T-helper 17 cell (primary cell): ENCODE measurements at places on chromosomes 13 and 19.

DNA sequence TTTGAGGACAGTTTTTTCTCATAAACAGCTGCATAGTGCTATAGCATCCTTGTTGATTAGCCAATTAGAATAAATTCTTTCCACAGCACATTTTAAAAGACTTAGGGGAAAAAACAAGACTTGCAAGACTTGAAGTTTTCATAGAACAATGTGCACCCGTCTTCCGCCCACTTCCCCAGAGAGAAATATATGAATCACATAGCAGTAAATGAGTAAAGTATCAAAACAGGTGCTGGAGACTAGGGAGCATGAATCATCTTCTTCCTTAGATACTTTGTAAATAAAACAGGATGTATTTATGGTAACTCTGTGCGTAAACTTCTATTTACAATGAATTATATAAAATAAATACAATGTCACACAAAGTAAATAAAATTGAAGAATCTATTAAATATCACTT is 75.1 kb downstream of the COL4A2 start:
- DNase-seq: no peak

DNA sequence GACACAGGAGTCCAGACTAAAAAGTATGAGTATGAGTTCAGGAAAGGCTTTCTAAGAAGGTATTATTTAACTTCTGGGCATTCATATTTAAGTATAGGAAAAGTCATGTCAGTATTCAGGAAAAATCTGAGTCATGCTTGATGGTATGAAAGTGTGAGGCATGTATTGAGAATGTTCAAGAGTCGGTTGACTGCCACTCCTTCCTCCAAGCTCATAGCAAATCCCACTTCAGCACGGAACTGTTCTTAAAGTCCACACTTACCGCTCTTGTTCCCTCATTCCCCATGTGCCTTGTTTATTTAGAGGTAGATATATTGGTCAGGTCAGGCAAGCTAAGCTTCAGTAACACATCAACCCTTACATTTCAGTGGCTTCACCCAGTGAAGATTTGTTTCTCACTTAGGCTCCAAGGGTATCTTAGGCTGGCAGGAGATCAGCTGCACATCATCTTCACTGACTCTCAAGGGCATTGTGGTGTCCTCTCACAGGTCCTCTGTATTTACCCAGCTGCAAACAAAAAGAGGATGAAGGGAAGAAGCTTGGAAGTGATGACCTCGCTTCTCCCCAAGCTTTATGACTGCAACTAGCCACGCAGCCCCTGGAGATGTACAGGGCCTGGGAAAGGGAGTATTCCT is 1189.2 kb downstream of the EFNB2 start:
- DNase-seq: no peak

DNA sequence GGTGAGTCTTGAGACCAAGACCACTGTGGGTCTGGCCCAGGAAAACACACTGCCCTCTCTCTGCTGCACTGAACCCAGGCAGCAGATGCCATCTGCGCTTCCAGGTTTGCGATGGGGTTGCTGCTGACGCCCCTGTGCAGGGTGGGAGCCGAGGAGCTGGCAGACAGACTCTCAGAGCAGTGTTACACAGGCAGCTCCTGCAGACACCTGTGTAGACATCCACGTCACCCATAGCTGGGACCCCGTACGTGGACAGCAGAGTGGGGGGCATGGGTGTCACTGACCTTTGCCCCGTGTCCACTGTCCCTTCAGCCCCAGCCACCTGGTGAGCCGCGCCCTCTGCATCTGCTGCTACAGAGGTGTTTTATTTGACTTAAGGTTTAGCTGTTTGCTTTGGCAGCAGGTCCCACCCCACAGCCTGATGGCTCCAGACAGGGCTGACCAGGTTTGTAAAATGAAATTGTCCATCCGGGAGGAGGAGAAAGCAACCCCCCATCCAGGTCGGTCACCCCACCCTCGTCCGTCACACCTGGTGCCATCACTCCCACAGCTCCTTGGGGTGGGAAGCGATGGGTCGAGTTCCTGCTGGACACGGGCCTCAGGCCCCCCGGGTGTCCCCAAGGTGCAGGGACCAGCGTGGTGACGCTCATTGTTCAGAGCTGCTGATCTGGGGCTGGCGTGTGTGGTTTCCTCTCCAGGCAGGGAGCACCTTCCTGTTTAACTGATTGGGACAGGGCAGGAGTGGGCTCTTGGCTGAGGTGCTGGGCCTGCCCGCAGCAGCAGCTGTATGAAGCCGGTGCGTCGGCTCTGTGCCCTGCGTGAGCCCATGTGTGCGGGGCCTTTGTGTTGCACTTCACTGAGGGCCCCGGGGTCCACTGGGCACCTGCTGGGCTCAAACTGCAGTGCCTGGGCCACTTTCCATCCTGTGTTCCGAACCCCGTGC is 28.4 kb downstream of the MCF2L start:
- no peak for DNase-seq

DNA sequence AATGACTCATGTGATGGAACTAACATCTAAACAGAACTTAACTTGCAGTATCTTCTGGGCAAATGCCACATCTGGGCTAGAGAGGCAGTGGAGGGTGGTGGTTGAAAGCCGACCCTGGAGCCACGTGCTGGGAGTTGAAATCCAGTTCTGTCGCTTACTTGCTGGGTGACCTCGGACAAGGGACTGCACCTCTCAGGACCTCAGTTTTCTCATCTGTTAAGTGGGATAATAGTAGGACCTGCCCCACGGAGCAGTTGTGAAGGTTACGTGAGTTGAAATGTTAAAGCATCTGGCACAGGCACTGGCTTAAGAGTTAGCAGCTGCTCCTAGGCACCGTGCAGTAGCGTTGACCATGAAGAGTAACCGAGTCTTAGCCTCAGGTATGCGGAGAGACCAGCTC is 76.1 kb downstream of the SIPA1L3 start:
- no peak for DNase-seq

DNA sequence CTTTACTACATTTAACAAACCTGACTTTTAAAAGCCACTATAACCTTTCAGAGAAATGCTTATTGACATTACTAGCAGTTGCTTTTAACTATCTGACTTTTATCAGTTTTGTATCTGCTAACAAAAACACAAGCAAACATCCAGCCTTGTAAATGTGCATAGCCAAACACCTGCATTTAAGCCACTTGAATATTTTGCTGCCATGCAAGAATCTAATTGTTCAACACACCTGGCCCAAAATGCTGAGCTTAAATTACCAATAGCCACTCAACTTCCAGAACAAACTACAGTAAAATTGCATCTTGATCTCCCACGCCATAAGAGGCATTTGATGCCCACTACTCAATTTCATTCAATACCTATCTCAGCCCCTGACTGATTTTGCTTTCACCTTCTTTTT is 9.3 kb downstream of the ZIC5 start:
- DNase-seq: no peak

- DNase-seq: no peak
Measured at GRCh38 chr13:100789968-100790367, 115.4 kb upstream of the TMTC4 start.

DNA sequence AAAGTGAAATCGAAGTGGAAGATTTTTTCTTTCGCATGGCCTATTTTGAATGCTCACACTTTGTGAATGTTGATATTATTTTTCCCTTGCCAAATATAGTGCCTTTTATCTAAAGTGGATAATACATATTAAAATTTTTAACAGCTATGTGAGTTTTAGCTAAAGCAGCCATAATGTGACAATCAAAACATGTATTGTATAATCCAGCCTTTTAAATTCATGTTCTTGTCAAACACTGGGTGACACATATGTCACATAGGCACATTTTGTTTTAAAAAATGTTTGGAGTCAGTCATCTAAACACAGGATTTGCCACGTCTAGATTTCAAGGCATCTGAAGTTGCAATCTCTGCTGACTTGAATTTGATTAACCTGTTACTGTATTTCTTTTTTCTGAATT is 1256.6 kb downstream of the SLITRK1 start:
- DNase-seq: no peak

DNA sequence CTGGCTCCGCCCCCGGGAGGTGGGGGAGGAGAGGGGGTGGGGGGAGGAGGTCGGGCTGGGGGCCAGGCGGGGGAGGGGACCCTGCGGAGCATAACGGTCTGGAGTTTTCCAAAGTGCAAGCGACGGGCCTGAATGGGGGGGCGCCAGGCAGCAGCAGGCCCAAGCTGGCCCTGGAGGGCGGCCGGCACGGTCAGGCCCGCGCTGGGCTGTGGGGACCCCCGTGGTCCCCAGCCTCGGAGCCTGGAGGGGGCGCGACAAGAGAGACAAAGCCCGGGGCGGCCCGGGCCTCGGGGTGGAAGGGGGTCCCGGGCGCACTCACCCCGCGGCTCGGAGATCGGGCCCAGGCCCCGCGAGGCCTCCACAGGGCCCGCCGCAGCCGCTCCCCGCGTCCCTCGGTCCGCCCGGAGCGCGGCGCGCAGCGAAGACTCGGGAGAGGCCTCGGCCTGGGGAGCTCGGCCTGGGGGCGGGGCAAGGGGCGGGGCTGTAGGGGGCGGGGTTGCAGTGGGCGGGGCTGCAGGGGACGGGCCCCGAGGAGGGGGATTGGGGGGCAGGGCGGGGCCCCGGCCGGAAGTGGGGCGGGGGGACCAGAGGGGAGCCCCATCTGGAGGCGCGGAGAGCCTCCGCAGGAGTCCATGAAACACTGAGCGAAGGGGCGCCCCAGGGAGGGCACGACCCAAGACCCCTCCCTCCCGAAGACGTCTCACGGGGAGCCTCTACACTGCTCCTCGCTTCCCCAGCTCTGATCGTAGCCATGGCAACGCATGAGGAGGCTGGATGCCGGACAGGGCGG is 47.6 kb downstream of the PTPRS start:
- no peak for DNase-seq

DNA sequence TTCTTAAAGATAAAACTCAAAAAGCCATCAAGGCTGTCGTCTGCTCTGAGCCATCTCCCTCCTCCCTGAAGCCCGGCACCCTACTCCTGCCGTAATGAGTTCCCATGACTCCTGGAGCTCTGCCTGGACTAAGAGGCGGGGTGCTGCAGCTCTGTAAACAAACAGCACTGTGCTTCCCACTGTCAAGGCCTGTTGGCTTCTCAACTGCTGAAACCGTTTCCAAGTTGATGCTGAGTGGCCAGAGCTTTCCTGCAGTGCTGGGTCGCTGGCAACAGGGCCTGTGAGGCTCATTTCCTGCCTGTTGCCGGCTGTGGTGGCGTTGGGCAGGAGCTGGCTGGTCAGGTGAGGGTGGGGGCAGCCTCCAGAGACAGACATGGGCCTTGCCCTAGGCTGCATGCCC is 26.7 kb upstream of the ISYNA1 start:
- DNase-seq: no peak

GRCh38 chr19:4977299-4978174 is 8.6 kb downstream of the KDM4B start:
- DNase-seq: no peak

DNA sequence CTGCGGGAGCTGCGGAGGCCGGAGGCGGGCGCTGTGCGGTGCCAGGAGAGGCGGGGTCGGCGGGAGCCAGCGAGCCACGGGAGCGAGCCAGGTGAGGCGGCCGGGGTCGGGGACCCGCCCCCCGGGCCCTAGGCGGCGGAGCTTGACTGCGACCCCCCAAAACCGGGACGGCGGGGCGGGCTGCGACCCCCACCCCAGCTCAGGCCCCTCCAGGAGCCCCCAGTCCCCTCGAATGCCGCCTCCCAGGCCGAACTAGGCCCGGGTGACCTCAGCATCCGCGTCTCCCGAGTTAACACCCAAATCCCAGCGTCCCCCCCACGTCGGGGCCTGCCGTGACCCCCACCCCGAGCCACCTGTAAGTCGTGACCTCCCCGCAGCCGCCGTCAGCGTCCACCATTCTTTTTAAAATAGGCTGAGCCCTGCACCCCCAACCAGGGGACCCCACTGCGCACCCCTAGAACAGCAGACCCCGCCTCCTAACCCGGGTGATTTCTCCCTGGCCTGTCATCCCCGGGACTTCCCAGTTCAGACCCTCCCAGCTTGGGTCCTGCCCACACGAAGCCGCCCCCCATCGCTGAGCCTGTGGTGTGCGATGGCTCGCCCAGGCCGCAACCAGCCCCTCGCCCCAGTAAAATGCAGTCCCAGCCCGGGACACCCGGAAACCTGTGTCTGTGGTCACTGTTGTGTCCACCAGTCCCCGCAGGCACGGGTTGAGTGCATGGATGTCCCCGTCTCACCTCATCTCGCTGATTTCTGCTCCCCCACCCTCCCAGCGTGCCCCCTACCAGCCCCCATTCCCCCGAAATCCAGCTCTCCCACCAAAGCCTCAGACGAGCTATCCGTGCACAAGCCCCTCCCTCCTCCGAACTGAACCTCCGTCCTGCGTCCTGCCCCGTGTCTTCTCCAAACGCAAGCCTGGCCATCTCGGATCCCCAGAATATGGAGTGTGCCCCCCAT is 551 bp downstream of the FZR1 start:
- DNase-seq: peak; percentile 38

DNA sequence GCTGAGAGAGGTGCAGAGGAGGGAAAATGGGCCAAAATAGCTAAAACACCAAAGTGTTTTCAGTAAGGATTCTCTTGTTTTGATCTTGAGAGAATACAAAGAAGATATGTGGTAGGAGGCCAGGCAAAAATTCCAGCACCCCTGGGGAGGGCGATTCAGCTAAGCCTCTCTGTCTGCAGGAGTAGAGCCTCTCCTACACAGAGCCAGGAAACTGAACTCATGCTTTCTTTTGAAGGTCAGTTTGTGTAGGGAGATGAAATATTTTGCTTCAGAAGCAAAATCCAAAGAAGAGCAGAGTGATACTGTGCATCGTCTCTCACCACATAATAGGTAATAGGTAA is 565.0 kb downstream of the FGF9 start:
- no peak for DNase-seq

GRCh38 chr19:56712611-56713276 is 41.2 kb upstream of the ZNF835 start:
- no peak for DNase-seq

GRCh38 chr19:940591-941291 is 14.9 kb downstream of the ARID3A start:
- DNase-seq: peak; percentile 64

GRCh38 chr19:38409631-38410133 is 6.8 kb downstream of the FAM98C start:
- DNase-seq: no peak

- no peak for DNase-seq
Measured at GRCh38 chr19:2043961-2044708, 6.9 kb downstream of the MKNK2 start.

DNA sequence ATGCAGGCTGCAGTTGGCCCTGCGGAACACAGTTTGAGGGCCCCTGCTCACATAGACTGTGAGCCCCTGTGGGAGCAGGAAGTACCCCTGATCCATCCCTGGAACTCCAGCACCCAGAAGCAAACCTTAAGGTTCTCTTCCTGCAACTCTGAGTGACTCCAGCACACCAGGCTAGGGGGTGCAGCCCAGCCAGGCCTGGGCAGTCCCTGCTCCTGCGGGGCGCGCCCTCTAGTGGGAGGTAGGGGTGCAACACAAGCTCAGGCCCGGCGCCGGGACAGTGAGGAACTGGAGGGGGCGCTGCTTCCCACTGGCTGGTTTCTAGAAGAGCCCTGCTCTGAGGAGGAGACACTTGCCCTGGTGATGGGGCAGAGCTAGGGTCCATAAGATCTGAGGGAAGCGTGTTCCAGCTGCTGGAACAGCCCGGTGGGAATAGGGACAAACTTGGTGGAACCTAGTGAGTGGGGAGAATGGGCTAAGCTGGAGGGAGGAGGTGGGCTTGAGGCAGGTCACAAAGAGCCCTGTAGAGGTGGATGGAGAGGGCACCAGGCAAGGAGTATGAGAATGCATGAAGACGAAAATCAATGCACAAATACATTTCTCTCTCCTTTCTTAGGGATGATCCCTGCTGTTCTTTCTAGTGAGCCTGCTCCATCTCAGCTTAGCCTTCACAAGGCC is 5.0 kb downstream of the ZSCAN5A start:
- peak; percentile 22 for DNase-seq

GRCh38 chr13:96091164-96092117 is 1.5 kb downstream of the HS6ST3 start:
- no peak for DNase-seq

- peak; percentile 50 for DNase-seq
Measured at GRCh38 chr13:43057653-43058317, 34.4 kb downstream of the DNAJC15 start.

GRCh38 chr13:109428146-109428545 is 358.2 kb downstream of the IRS2 start:
- no peak for DNase-seq
